ENCODE measurements at places on chromosomes 6 and 20. TPM values are rescaled to one million over a fixed set of nuclear protein-coding genes. Genes with fewer than 3 reads are reported as not detected.

ARMC2 gene
- polyA plus RNA-seq, result 3.8 TPM

TP53INP2 gene
- 2.6 TPM for polyA plus RNA-seq

THBD gene
- 2.1 TPM for polyA plus RNA-seq

SIRPD gene
- not detected for polyA plus RNA-seq

DSP gene
- polyA plus RNA-seq, result 286 TPM

CCDC170 gene
- polyA plus RNA-seq, result 0.08 TPM

RWDD2A gene
- 1.2 TPM for polyA plus RNA-seq

FOXS1 gene
- polyA plus RNA-seq, result not detected

Measured in keratinocyte (primary cell).